ENCODE measurements at places on chromosomes 1 and 21.

DNA sequence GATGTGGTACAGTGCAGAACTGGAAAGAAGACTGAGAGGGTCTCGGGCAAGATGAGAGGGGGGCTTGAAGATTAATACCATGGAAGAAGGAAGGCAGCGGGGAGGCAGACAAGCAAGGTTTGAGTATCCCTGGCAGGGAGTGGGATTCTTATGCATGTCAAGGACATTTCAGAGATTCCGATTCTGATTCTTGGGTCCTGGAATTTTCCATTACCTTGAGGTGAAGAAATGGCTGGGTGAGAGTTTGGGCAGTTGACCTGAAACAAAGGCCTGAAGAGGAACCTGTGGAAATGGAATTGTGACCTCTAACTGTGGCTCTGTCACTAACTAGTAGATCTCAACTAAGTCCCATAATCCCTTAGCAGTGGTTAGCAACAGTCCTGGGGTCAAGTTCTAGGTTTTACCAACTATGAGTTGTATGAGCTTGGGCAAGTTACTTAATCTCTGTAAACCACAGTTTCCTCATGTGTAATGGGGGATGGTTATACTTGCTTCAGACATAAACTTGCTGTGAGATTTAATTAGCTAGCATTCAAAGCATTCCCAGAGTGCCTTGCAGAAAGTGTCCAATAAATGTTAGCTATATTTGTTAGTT, 8.6 kb upstream of the ACTN2 start:
- DNase-seq: no peak

- DNase-seq: no peak
Measured at GRCh38 chr1:213201380-213202155, 150.5 kb downstream of the RPS6KC1 start.

DNA sequence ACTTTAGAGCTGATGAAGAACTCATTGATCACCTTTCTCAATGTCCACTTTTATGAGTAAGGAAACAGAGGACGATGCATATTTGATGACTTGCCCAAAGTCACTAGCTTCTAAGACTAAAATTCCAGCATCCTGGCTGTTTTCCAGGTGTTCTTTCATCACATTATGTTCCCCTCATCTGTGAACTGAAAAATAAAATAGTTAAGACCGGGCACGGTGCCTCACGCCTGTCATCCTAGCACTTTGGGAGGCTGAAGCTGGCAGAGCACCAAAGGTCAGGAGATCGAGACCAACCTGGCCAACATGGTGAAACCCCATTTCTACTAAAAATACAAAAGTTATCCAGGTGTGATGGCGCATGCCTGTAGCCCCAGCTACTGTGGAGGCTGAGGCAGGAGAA, 297.5 kb downstream of the DUSP10 start:
- DNase-seq: no peak

GRCh38 chr1:237562242-237562823, 328.4 kb downstream of the ZP4 start:
- no peak for DNase-seq
